ENCODE measurements at places on chromosomes 11 and 22.

- no peak for DNase-seq
Observed at GRCh38 chr11:15591112-15591537, 476.4 kb downstream of the INSC start.

DNA sequence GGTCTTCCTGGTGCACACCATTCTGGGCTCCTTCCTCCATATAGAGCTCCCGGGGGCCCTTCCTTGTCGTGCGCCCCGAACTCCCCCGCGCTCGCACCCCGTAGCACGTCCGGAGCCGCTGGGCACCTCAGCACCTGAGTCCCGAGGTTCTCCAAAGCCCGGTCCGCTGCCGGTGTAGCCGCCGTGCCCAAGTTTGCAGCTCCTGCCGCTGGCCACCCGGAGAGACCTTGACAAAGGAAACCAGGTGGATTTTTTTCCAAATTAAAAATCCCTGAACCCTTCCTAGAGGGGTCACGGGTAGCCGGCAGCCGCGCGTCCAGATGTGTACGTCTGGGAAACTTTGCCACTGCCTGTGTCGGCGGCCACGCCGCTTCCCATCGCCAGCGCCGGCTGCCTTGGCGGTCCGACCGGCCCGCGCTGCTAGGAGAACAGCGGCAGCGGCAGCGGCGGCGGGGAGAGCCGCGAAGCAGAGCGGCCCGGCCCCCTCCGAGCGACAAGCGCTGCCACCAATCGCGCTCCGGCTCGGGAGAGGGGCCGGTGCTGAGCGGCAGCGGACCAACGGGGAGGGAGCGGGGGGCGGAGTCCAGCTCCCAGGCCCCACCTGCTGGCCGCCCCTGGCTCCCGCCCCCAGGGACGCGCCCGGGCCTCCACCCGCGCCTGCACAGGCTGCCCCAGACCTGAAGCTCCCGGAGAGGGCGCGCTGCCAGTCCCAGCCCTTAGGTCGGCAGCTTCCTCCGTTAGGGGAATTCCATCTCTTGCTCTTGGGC lies at the start of gene GALNT18:
Gene GALNT18, minus strand, starts transcription at position 433 of the 767 bp plus-strand sequence.
- peak; percentile 99 for DNase-seq

GRCh38 chr22:29030016-29030617 lies 31.5 kb downstream of the C22orf31 start:
- DNase-seq = no peak

DNA sequence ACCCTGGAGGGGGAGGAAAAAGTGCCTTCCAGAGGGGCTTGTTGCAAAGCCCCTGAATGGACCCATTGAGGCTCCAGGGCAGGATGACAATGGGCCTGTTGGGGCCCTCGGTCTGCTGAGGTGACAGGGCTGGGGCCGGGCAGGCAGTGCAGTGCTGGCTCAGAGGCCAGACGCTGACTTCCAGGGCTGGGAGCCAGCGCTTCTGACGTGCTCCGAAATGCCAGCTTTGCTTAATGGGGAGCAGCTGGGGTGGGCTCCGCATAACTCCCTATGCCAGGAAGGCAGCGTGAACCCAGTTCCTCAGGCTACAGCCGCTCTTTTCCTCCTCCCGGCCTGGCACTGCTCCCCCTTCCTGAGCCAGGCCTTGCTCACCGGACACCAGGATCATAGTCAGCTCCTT lies 17.7 kb downstream of the NAV2 start:
- no peak for DNase-seq

DNA sequence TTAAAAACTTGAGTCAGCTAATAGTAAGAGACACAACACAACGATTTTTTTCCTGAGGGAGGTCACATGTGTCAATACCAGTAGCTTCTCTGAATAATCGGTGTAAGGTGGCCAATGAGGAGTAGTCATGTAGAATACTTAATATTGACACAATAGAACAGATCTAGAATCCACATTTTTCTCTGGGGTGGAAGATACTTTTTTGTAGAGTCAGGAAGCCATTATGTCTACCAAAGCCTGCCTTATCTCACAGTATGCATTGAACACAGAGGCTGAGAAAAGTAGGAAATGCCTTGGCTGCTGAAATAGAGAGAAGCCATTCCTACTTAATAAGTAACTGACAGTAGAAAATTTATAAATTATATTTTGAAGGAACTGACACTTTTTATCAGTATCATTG lies 725.0 kb downstream of the METTL15 start:
- no peak for DNase-seq
